ENCODE measurements at places on chromosomes 7 and 10.
A peak's percentile ranks its signal among the peaks of the same experiment; 100 is the strongest.

DNA sequence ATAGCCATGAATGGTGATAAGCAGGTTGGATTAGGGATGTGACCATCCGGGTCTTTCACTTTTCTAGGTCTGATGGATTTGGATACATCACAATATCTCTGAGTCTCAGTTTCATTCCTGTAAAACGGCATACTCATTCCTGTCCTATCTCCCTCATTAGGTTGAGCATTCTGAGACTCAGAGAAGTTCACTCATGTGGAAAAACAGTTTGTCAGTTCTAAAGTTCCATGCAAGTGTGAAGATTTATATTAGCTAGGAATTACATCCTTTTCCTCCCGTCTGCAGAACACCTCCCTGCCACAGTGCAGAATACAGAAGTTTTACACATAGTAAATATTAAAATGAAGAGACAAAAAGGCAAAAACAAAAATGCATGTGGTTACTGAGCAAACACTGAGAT, 94.2 kb upstream of the SLC25A13 start:
- no peak for DNase-seq

GRCh38 chr7:3455806-3456595, 154.9 kb downstream of the SDK1 start:
- DNase-seq, result no peak

- DNase-seq, result no peak
These were observed 130.8 kb downstream of the ZNF467 start for GRCh38 chr7:149642589-149642988.

GRCh38 chr10:71060476-71061426, 151.6 kb upstream of the UNC5B start:
- DNase-seq, result no peak

DNA sequence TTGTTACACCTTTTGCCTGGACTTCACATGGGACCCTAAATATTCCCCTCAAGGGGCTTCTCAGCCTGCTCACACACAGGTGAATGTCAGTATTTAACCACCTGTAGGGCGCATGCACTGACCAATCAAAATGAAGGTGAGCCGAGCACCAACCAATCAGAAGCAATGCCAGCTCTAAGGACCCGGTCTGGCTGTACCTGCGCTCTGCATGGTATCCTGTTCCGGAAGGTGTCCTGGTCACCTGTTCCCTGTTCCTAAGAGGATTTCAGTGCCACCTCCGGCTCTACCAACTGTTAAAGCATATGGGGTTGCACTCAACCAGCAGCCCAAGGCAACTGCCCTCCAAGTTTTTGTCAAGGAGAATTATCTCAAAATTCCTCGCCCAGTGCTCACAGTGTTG, 18.4 kb upstream of the CALN1 start:
- DNase-seq, result no peak

DNA sequence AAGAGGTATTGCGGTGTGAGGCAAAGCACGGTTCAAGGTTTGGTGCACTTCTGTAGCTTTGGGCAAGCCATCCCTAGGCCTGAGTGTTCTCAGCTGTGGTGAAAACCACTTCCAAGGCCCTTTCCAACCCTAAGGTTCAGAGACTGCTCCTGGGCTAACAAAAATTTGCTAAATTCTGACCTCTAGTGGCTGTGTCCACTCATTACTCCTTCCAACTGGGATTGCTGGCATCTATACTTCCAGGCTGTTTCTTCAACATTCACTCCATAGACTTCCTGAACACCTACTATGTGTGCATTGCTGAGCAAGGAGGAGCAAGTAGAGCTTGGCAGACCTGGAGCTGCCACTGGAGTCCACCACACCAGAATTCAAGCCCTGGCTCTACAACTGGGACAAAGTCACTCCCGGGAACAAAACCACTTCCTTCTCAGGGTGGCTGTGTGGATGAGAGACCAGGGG, 29.3 kb upstream of the SH3PXD2A start:
- no peak for DNase-seq

- no peak for DNase-seq
These were observed 211.4 kb upstream of the KLF14 start for GRCh38 chr7:130945411-130945811.

DNA sequence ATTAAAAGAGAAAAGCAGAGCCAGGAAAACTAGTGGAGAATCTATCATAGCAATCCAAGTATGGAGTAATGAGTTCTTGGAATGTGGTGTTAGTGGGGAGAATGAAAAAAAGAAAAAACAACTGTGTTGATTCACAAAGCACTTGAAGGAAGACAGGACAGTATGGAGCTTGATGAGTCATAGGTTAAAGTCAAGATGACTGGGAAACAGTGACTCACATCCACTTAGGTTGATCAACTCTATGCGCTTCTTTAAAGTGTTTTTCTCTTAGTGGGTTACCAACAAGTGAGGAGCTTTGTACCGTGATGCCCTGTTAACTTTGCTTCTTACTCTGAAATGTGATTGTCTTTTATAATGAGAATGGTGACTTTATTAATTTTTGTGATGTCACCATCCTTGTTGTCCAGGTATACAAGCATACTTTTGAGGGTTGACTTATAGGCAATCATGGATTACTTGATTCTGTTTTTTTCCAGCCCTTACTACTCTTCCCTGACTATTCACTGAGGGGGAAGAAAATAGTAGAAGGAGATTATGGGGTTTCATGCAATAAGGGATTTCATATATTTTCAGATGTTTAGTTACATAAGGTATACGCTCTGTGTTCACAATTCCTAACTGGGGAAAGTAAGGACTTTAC, 32.1 kb upstream of the MDFIC start:
- no peak for DNase-seq

- DNase-seq, result no peak
These were observed at the start of gene OR9A2 for GRCh38 chr7:143027032-143027431. Gene OR9A2 (minus strand): TSS chr7:143027132. CDS start chr7:143027132, 0 bp downstream.

- no peak for DNase-seq
These were observed 108.2 kb upstream of the MKLN1 start for GRCh38 chr7:131219312-131220041.

- DNase-seq, result no peak
These were observed 45.9 kb upstream of the BET1 start for GRCh38 chr7:94050046-94050445.

DNA sequence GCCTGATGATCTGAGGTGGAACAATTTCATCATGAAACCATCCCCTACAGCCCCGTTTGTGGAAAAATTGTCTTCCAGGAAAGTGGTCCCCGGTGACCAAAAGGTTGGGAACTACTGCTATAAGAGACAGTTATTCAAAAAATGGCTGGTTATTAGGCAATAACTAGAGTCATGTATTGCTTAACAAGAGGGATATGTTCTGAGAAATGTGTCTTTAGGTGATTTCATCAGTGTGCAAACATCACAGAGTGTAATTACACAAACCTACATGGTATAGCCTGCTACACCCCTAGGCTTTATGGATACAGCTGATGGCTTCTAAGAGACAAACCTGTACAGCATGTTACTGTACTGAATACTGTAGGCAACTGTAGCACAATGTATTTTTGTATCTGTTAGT, 71.3 kb upstream of the CSTF2T start:
- DNase-seq, result no peak

- no peak for DNase-seq
These were observed 181.6 kb downstream of the MLLT10 start for GRCh38 chr10:21715531-21716195.

GRCh38 chr7:50450590-50451032, 461 bp upstream of the FIGNL1 start:
- peak; percentile 47 for DNase-seq

DNA sequence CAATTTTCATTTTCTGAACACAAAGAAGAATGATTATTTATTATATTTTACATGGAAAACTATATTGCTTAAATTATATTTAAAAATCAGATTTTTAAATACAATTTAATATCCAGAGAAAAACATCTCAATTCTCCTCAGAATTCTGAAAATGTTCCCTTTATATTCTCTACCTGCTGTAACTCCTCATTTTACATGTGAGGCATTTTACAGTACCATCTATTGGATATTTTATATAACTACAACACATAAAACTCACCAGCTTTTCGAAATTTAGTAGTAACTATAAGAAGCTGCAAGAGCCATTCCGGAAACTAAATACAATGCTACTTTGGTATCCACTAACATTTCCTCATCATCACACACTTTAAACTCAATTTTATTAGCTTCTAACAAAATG, 264.6 kb downstream of the DGKB start:
- no peak for DNase-seq

GRCh38 chr7:101397243-101397642, 34.6 kb downstream of the COL26A1 start:
- no peak for DNase-seq

DNA sequence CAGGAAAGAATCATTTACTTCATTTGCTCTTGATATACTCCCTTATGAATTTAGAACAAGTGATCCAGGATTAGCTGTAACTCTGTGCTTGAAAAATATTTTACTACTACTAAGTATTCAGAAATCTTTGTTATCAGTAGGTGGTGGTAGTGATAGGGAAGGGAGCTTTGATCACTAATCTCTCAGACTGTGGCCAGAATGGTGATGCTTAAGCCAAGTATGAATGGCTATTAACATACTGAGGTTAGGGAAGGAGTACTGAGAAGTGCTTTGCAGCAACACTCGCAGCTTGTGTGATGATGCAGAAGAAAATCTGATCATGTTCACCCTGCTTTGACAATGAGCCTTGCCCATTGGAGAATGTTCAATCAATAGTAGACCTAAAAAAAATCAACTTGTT, 29.3 kb downstream of the AP3M1 start:
- no peak for DNase-seq

GRCh38 chr7:133436014-133436428, 183.1 kb downstream of the EXOC4 start:
- DNase-seq, result no peak

- DNase-seq, result peak; percentile 88
These were observed 41.4 kb upstream of the ZMIZ1 start for GRCh38 chr10:79027147-79028055.

GRCh38 chr7:935874-936385, 18.6 kb downstream of the ADAP1 start:
- no peak for DNase-seq

DNA sequence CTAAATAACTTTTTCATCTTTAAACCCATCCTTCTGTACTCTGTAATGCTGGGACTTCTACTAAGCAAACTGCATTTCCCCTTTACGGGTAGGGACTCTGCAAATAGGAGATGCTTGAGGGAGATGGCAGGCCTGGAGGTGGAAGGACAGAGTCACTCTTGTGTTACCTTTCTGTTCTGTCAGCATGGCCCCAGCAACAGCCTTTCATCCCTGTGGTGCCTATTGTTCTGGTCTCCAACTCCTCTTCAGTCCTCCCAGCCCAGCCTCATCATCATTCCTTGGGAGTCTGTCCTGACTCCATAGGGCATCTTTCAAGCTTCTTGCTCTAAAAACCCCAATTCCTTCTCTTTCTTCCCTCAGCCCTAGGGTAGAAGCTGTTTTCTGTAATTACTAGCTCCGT, 230.0 kb downstream of the SNX13 start:
- DNase-seq, result no peak

GRCh38 chr10:84296091-84296981, 32.1 kb upstream of the CCSER2 start:
- DNase-seq, result no peak

DNA sequence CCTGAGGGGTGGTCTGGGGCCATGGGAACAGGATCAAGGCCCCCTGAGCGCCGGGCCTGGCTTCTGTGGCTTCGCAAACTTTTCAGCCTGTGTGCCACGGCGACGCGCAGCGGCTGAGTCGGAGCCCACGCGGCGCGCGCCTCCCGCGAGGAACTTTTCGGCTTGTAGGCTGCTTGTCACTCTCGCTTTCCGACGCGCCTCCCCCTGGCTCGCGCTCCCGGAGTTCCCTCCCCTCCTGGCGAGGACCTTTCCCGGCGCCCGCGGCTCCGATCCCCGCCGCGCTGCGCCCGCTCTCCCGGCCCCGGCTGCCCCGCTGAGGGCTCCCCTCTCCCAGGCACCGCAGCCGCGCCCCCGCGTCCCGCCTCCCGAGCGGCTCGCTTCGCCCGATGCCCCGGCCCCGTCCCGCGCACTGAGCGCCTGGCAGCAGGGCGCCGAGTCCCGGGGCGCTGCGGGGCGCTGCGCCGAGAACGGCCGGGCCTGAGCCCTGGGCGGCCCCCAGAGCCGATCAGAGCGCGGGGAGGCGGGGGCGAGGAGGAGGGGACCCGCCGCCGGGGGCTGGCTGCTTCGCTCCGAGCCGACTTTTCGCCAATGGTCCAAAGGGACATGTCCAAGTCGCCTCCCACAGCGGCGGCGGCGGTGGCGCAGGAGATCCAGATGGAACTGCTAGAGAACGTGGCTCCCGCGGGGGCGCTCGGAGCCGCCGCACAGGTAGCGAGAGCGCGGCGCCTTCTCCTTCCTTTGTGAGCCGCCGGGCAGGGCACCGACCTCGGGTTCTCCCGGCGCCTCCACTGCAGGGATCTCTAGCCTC, at the start of gene CACNB2:
Gene CACNB2, plus strand, starts transcription at position 276 of the 808 bp plus-strand sequence.
- DNase-seq, result no peak

DNA sequence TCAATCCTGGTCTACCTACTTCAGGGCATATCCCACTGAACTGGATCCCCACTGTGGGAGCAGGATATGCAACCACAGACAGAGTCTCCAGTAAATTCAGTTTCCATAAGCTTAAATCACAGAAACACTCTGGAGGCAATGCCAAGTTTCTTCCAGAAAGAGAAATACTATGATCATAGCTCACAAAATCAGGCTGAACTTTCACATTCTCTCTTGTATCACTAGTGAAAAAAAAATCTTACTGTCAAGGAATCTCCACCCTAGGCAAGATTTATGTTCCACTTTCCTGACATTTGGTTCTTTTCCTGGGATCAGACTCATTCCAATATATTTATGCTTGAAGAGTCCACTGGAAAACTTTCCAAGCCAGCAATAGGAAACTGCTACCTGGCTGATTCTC, 749.0 kb downstream of the SUGCT start:
- no peak for DNase-seq

DNA sequence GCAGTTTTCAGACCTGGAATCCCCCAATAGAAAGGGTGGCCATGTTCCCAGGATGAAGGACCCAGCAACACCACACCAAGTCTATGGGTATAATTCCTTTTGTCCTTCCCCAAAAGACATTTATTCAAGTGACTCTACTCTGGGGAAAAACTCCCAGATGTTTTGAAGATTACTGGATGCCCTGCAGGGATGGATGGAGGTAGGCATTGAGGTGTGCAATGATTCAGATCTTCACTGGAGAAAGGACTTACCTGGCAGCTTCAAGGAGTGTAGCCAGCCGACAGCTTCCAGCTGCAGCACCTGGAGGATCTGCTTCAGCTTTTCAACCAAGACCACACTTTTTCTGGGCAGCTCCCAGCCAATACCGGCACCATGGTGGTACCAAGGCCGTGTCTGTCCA, 172.0 kb downstream of the BAMBI start:
- no peak for DNase-seq
